Right lung (tissue), 10 donors: ENCODE measurements at places on chromosomes 7 and 10. TPM values are rescaled to one million over a fixed set of nuclear protein-coding genes. Genes with fewer than 3 reads are reported as not detected.

SNX10 gene
- 5.7 TPM for polyA plus RNA-seq

FZD1 gene
- 53.6 TPM for polyA plus RNA-seq

FGFBP3 gene
- polyA plus RNA-seq, result 4.1 TPM

TMEM196 gene
- polyA plus RNA-seq, result not detected

GATA3 gene
- polyA plus RNA-seq, result 3.8 TPM

SLC26A4 gene
- polyA plus RNA-seq, result 1.3 TPM

GIMAP2 gene
- polyA plus RNA-seq, result 19.1 TPM

AP1S1 gene
- 100 TPM for polyA plus RNA-seq

CEP55 gene
- 15.7 TPM for polyA plus RNA-seq

CLRN3 gene
- 0.12 TPM for polyA plus RNA-seq

TAS2R4 gene
- 1.9 TPM for polyA plus RNA-seq

TEX47 gene
- polyA plus RNA-seq, result not detected

GDF2 gene
- 0.18 TPM for polyA plus RNA-seq

SLC39A12 gene
- polyA plus RNA-seq, result 0.12 TPM

C10orf105 gene
- 0.25 TPM for polyA plus RNA-seq

IL6 gene
- polyA plus RNA-seq, result 1.6 TPM

CCDC172 gene
- not detected for polyA plus RNA-seq

OIT3 gene
- 1.3 TPM for polyA plus RNA-seq

GPR26 gene
- not detected for polyA plus RNA-seq

CTTNBP2 gene
- 22.0 TPM for polyA plus RNA-seq

CNNM1 gene
- 0.29 TPM for polyA plus RNA-seq

NPC1L1 gene
- polyA plus RNA-seq, result 0.28 TPM

PAPOLB gene
- 0.09 TPM for polyA plus RNA-seq

ACBD7 gene
- 5.0 TPM for polyA plus RNA-seq

ALOX5 gene
- polyA plus RNA-seq, result 2.1 TPM

TMEM213 gene
- 0.40 TPM for polyA plus RNA-seq

AQP1 gene
- 310 TPM for polyA plus RNA-seq

CCL24 gene
- polyA plus RNA-seq, result 0.20 TPM

ARID5B gene
- 49.2 TPM for polyA plus RNA-seq

COBL gene
- polyA plus RNA-seq, result 6.3 TPM

PON3 gene
- 12.6 TPM for polyA plus RNA-seq

PWWP2B gene
- 6.1 TPM for polyA plus RNA-seq

CARD11 gene
- 2.9 TPM for polyA plus RNA-seq

OR2A1 gene
- 1.5 TPM for polyA plus RNA-seq

PAX4 gene
- polyA plus RNA-seq, result not detected

PRR15 gene
- 0.21 TPM for polyA plus RNA-seq

PIP gene
- not detected for polyA plus RNA-seq

ANKMY2 gene
- polyA plus RNA-seq, result 36.8 TPM

ACTR3C gene
- polyA plus RNA-seq, result 4.2 TPM

MYO1G gene
- 1.2 TPM for polyA plus RNA-seq

SEMA4G gene
- 30.7 TPM for polyA plus RNA-seq

METTL27 gene
- 7.0 TPM for polyA plus RNA-seq

RBP3 gene
- polyA plus RNA-seq, result 0.09 TPM

DRGX gene
- polyA plus RNA-seq, result not detected

ASB15 gene
- not detected for polyA plus RNA-seq

LLCFC1 gene
- polyA plus RNA-seq, result 0.25 TPM

HOXA4 gene
- polyA plus RNA-seq, result 32.3 TPM

PRLHR gene
- polyA plus RNA-seq, result 0.03 TPM

ACBD5 gene
- 25.1 TPM for polyA plus RNA-seq

ZPBP gene
- polyA plus RNA-seq, result not detected

WNT8B gene
- 0.09 TPM for polyA plus RNA-seq

HOXA9 gene
- polyA plus RNA-seq, result 0.29 TPM
